ENCODE measurements at places on chromosomes 1 and 21. TPM values are rescaled to one million over a fixed set of nuclear protein-coding genes. Genes with fewer than 3 reads are reported as not detected.

GRCh38 chr1:158732524-158732923, 12.0 kb upstream of the OR6K3 start:
- DNase-seq, result no peak

- DNase-seq, result no peak
Observed at GRCh38 chr1:203898458-203899352, 37.3 kb downstream of the SNRPE start.

DNA sequence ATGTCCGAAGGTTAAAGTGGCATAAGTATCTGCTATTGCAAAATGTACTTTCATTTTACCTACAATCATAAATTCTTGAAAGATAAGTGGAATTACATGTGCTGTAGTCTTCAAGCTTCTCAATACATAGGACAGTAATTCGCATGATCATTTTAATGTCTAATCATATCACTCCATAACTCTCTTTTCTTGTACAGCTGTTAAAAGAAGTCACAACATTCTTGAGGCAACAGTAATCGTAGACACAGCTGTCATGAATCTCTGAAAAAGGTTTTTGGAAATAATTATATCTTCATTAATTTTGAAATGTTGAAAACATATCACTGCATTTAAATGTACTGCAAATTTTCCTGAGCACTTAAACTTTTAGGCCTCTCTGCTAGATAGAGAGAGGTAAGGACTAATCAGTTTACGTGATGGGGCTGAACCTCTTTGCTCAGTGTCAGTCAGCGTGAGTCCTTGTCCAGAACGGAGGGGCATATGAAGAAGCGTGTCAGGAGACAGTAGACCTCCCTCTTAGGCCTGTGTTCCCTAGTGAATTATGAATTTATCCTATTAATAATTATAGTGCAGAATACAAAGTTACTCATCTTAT, 133.4 kb downstream of the NEK7 start:
- no peak for DNase-seq

DNA sequence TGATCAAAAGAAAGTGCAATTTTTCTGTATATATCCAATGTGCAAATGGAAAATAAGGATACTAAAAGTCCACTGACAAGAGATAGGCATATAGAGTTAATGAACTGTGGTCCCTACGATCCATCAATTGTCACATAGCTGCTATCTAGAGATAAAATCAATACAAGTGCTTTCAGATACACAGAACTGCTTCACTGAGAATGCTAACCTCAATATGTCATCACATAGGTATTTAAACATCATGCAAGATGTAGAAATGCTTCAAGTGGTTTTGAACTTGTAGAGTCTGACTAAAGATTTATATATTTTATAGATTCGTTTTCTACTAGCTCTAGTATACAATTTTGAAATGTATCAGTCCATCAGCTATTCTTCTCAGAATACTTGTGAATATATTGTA, 1604.7 kb downstream of the PLA2G4A start:
- no peak for DNase-seq

DNA sequence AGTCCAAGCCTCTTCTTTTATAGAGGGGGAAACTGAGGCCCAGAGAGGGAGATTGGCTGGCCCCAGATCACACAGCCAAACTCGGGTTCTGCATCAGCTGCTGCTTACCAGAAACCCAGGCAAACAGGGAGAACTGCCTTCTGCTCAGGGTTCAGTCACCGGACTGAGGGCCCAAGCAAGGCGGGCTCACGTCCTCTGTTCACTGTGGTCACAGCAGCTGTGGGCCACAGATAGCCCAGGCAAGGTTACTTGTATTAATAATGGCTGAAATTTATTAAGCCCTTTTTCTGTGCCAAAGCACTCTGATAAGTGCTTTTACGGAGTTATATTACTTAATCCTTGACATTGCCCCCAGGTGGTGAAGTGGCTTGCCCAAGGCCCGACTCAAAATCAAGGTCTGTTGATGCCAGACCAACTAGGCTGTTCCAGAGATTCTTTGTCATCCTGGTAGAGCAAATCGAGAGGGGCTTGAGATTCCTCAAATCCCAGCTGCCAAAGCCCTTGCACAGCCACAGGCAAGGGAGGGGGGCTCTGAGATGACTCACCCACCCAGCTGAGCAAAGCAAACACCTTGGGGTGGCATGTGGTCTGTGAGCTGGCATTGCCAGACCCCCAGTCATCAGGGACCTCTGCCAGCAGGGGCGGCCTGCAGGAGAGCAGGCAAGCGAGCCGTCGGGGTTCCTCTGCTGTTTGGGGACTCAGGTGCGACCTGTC, 36.5 kb downstream of the EPHB2 start:
- no peak for DNase-seq

DNA sequence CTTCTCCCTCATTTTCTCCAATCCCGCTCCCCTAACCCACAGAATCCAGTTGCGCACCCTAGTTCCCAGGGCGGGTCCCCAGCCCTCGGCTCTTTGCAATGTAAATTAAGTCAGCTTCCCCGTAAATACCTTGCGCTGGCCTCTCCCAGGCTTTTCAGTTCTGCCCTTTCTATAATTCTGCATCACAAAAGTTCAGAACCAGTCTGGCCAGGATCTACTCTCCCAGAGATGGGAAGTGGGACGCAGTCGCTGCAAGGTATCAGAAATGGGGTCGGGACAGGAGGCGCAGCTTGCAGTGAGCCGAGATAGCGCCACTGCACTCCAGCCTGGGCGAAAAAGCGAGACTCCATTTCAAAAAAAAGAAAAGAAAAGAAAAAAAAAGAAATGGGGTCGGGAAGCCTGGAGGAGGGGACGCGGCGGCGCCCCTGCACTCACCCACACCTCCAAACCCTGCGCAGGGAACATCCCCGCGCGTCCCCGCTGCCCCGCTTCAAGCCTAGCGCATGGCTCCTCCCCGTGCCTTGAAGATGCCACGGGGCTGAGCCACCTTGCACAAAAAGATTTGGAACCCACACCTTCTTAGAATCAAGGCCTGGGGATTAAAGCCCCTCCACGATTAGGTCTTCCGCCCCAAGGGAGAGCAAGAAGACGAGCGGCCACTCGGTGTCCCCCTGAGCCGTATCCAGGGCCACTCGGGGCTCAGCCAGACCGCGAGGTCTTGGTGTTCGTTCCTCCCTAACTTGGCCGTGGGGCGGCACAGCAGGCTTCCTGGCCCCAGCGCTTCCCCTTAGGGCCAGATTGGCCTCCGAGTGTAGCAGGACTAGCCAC, 27.2 kb upstream of the ITLN2 start:
- no peak for DNase-seq

GRCh38 chr1:244974106-244974505, 109.8 kb upstream of the HNRNPU start:
- DNase-seq, result no peak

- DNase-seq, result no peak
Observed at GRCh38 chr21:42356650-42357049, 5.9 kb upstream of the TFF2 start.

GRCh38 chr1:153711026-153711425, 16.8 kb upstream of the INTS3 start:
- DNase-seq, result no peak

GRCh38 chr21:36788120-36788638, 89.3 kb downstream of the SIM2 start:
- DNase-seq, result no peak

- no peak for DNase-seq
Observed at GRCh38 chr1:71001624-71002023, 46.0 kb downstream of the PTGER3 start.

DNA sequence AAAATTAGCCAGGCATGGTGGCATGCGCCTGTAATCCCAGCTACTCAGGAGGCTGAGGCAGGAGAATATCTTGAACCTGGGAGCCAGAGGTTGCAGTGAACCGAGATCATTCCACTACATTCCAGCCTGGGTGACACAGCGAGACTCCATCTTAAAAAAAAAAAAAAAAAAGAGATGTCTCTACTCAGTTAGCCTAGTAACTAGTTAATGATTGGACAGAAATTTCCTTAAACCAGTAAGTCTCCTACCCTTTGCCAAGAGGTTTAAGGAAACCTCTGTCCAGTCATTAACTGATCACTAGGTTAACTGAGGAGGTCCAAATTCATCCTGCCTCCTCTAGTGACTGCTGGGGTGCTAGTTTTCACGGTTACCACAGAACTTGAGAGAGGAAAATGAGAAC, 143.9 kb upstream of the UBE2U start:
- DNase-seq, result no peak

GRCh38 chr21:17340081-17340480, 172.8 kb upstream of the CXADR start:
- no peak for DNase-seq

DNA sequence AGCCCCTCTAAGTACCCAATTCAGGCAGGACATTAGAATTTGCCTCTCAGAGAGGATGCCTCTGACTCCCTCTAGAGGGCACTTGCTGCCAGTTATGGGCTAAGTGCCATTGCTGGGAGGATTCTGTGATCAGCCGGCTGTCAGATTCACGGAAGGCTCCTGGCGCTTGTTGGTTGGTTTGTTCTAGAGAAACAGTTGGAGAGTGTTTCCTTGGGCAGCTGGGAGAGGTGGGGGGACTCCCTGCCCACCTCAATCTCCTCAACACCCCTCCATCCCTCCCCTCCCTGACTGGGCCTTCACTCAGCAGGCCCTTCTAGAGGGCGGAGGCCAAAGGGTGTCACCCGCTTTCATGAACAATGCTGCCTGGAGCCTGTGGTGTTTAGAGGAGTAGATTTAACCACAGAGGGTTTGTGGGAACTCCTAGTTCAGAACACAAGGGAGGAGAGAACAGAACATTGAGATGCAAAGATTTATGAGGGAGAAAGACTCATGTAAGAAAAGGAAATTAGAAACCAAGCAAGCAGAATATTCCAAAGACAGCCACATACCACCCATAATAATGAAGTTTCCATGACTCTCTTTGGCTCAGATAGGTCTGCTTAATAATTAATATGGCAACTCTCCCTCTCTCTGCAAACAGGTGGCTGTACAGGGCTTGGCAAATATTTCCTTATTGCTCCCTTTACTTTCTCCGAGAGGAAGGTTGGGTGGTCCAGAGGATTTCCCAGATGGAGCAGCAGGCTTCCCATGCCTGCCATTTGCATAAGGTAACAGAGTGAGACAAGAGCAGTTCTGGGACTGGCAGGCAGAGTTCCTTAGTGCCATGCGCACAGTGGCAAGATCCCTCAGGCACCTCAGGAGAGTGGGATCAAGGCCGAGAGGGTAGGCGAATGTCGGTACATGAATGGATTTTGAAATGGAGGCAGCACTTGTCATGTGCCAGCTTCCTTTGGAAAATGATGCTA, 30.0 kb upstream of the ACP6 start:
- peak; percentile 65 for DNase-seq

DNA sequence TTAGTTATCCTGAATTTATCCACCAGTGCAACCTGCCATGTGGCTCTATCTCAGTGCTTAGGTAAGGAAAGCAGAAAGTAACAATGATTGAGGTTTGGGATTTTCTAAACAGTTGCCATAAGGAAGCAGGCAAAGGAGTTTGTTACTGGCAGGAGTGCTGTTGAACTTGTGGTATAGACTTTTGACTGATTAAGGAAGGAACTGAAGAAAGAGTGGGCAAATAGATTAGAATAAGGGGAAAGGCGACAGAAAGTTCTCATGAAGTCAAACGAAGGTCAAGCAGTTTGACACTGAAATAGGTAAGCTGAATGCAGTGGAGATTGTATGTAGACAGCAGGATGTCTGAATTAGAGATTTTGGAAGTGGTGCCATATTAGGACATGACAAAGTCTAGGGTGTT, 24.2 kb upstream of the CR2 start:
- DNase-seq, result no peak

AADACL4 gene
- not detected for total RNA-seq

CA14 gene
- total RNA-seq, result not detected

ASAP3 gene
- total RNA-seq, result 18.7 TPM

NTRK1 gene
- 0.79 TPM for total RNA-seq

METTL18 gene
- 2.3 TPM for total RNA-seq

C1orf210 gene
- 10.1 TPM for total RNA-seq

SLC30A10 gene
- total RNA-seq, result not detected

NTNG1 gene
- total RNA-seq, result 1.3 TPM
